Femur (tissue), 1 donor: ENCODE measurements at places on chromosomes 2 and 18.

GRCh38 chr2:75055820-75056675 lies 97.6 kb downstream of the POLE4 start:
- DNase-seq = no peak

DNA sequence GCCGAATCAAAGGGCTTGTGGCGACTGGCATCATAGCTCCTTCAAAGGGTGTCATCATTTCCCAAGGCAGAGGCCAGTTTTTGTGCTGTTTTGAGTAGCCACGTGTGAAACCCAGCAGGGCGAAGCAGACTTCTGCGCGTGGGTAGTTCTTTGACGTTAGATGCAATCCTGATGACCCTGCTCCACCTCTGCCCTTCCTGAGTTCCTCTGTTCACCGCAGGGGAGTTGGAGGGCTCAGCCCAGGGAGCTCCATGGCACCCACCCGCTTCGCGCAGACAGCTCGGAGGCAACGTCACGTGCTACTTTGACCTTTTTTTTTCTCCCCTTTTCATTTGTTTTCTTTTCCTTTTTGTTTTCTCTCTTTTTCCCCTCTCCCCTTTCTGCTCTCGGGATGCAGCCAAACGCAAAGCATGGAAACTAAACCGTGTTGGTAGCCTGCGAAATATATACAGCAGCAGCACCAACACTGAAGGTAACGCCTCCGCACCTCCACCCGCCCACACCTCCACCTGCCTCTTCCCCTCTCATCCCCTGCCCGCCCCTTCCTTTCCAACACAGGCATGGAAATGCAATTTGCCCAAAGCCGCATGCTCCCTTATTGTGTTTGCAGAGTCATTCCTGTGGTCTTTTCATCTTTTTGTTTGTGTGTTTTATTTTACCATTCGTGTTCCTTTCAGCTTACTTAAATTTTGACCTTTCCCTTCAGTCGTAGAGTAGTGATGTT lies 153.6 kb downstream of the GBX2 start:
- DNase-seq = no peak

DNA sequence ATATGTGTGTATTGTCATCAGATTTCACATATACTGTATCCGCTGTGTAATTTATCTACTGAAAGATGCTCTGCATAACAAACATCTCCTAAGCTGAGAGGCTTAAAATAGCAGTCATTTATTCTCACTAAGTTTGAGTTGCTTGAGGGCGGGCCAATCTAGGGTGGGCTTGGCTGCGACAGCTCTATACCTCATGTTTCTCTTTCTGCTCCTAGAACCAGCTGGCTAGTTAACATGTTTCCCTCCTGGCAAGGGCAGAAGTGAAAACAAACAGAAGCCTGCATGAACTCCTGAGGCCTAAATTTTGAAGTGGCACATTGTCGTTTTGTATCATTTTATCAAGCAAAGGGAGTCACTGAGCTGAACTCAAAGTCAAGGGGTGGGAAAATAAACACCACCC lies 585.0 kb upstream of the VRK2 start:
- DNase-seq = no peak

GRCh38 chr18:49849331-49850217 lies 36.2 kb upstream of the ACAA2 start:
- DNase-seq = no peak

- DNase-seq = no peak
Measured at GRCh38 chr2:218162814-218163213, 3.9 kb downstream of the CXCR1 start.

DNA sequence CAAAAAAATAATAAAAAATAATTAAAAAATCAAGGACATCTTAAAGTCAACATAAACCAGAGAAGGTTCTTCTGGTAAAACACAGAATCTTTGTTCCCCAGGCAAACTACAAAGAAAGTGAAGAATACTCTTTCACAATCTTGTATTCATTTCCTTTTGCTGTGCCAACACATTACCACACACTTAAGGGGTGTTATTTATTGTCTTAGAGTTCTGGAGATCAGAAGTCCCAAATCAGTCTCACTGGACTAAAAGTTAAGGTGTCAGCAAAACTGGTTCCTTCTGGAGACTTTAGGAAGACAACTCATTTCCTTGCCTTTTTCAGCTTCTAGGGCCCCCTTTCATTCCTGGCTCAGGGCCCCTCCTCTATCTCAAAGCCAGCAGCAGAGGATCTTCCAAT lies 12.2 kb upstream of the CAB39 start:
- no peak for DNase-seq

DNA sequence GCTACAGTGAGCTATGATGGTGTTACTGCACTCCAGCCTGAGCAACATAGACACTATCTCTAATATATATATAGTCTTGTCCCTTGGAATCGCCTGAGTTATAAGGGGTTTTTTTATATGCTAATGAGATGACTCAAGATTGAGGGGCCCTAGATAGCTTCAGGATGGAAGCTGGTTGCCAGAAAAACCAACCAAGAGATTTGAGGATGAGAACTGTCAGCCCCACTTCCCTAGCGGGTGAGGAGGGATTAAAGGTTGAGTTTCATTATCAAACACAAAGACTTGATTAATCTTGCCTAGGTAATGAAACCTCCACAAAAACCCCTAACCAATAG lies 12.6 kb upstream of the GALM start:
- DNase-seq = no peak

DNA sequence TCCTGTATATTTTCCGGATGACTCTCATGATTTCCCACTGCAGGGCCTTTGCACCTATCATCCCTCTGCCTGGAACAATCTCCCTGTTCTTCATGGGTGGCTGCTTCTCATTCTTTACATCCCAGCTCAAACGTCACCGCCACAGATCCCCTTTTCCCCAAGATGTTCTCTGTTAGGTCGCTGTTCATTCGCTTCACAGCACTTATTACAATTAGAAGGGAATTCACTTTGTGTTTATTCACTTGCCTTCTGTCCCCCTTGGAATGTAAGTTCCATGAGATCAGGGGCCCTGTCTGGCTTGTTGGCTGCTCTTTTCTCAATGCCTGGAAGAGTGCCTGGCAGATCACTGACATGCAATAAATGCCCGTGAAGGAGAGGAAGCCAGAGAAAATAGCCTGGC lies 106.7 kb downstream of the FOXI3 start:
- no peak for DNase-seq

GRCh38 chr2:120543899-120544298 lies 191.8 kb upstream of the GLI2 start:
- no peak for DNase-seq

DNA sequence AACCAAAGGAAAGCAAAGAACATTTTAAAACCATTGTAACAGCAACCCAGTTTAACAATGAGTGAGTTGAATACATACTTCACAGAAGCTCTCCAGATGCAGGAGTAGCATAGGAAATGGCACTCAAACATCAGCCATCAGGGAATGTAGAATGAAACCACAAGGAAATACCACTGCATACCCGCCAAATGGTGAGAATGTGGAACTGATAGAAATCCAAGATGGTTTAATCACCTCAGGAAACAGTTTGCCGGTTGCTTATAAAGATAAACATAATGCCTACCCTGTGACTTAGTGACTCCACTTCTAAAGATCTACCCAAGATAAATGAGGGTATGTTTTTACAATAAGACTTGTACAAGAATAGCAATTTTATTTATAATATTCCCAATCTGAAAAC lies 132.0 kb downstream of the GALNT1 start:
- no peak for DNase-seq

- no peak for DNase-seq
Measured at GRCh38 chr18:45059695-45060094, 379.0 kb downstream of the SETBP1 start.

DNA sequence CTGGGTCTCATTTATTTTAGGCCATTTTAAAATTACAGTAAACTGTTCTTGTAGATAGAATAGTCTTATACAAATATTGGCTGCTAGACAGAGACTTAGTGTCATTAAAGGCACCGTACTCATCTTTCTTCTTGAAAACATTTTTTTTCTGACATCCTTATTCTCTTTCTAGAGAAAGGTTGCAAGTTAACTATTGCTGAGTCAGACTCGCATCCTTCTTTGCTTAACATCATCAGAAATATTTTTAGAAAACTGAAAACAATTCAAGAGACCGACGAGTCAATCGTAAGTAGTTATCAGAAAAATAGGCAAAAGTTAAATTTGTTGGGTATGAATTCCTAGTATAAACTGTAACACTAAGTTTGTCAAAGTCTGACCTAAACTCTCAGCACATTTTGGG lies 72.2 kb downstream of the HNMT start:
- DNase-seq = no peak

DNA sequence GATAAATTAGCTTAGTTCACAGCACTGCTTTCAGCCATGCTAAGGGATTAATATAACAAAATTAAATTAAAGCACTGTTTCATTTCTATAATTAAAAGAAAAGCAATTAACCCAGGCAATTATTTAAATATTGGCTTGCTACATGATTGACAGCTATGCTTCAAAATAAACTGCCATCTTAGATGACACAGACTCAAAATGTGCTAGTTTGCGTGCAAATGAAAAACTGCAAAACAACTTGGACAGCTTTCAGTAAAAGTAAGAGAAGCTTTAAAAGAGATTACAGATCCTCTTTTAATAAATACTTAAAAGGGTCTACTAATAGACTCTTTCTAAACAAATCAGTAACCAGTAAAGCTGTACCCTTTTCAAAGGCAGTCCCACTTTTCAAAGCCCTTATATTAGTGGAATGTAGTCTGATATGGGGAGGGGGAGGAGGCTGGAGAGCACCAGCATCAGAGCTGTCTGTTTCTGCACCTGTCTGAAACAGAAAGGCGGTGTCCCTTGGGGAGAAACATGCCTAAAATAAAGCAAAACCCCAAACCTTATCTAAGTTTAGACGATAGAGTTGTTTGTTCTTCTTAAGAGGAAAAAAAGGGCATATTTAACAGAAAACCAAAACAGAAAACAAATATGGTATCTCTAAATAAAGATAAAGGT lies 20.8 kb downstream of the EIF2AK3 start:
- DNase-seq = no peak

GRCh38 chr2:137380610-137381009 lies 583.7 kb upstream of the HNMT start:
- no peak for DNase-seq

- no peak for DNase-seq
Measured at GRCh38 chr18:72846736-72847533, 20.9 kb downstream of the NETO1 start.

GRCh38 chr18:22640281-22640842 lies 222.6 kb upstream of the CTAGE1 start:
- no peak for DNase-seq

- no peak for DNase-seq
Measured at GRCh38 chr2:103817746-103818145, 1036.2 kb upstream of the POU3F3 start.

- DNase-seq = no peak
Measured at GRCh38 chr18:52615321-52615720, 275.3 kb downstream of the DCC start.

GRCh38 chr2:20580690-20581437 lies 70.0 kb downstream of the HS1BP3 start:
- DNase-seq = no peak

DNA sequence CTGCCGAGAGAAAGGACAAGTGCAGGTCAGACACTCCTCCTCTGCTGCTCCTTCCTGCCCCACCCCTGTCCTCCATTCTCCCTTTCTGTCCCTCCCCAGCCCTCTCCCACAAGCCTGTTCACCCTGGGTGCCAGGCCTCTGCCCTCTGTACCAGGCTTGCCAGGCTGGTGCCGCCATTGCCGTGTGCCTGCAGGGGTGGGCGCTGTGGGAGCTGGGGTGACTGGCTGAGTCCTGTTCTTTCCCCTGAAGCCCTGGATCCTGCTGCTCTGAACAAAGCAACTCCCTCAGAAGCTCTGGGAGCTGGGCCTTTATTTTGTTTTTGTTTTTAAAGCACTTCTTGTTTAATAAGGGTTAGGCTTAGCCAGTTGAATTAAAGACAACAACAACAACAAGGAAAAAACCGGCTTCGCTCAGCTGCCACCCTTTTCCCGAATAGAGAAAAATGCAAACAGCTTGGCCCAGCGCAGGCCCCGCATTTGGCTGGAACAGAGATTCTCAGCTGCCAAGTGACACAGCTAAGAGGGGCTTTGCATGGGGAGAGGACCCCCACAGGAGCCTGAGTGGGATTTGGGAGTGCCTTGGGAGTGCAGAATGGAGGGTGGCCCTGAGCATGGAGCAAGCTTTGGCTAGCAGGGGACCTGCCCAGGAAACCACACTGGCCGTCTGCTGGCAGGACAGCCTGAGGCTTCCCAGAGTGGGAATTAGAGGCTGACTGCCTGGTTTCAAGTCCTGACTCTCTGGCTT lies 9.1 kb downstream of the PCARE start:
- peak; percentile 43 for DNase-seq

GRCh38 chr2:39568561-39569006 lies 97.1 kb upstream of the TMEM178A start:
- no peak for DNase-seq

- DNase-seq = peak; percentile 43
Measured at GRCh38 chr18:45386041-45386655, 229.1 kb upstream of the SLC14A2 start.

DNA sequence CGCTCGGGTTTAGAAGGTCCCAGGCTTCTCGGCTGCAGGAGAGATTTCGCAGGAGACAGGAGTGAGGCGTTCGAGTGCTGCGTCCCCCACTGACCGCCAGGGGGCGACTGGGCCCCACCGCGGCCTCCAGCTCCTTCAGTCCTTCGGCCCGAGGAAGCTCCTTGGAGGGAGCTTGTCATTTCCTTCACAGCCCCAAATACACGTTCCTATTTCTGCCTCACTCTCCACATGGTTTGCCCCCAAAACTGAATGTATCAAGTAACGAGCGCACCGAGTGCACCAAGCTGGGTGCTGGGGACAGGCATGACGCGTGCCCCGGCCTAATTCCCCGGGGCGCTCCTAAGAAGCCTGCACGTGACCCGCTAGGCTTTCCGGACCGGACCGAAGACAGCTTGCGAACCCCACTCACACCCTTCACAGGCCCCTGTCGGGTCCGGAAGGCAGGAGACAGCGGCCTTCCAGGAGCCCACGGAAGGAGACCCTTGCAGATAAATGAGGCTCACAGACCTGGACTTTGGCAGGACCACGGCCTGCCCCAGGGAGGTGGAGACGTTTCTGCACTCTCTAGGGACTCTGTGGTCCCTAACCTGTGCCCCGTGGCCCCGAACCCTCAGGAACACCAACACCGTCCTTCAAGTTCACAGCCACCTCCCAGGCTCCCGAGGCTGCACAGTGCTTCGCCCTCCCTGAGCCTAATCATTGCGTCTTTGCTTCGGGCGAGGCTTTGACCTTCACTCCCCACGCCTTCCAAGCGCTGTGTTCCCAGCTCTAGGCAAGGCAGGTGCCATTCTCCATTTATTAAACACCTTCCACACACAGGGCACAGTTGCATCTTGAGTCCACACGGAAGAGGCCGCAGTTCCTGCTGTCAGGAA lies 13.0 kb upstream of the FAHD2A start:
- DNase-seq = peak; percentile 66
